Kidney epithelial cell (primary cell): ENCODE measurements at places on chromosomes 6 and 20.

DNA sequence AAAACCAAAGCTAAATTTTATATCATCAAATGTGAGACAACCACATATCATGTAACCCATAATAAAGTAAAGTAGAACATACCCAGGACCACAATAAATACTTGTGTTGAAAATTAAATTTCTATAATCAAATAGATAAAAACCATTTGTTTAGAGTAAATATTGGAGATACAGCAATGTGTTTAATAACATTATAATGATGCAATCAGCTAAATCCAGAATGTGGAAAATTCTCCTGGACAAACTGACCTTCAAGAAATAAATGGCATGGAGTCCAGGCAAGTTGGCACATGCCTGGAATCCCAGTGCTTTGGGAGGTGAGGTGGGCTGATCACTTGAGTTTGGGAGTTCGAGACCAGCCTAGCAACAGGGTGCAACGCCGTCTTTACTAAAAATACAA, 84.0 kb downstream of the GPX5 start:
- DNase-seq, result no peak

- no peak for DNase-seq
These were observed 21.8 kb upstream of the PCMTD2 start for GRCh38 chr20:64233725-64234124.

DNA sequence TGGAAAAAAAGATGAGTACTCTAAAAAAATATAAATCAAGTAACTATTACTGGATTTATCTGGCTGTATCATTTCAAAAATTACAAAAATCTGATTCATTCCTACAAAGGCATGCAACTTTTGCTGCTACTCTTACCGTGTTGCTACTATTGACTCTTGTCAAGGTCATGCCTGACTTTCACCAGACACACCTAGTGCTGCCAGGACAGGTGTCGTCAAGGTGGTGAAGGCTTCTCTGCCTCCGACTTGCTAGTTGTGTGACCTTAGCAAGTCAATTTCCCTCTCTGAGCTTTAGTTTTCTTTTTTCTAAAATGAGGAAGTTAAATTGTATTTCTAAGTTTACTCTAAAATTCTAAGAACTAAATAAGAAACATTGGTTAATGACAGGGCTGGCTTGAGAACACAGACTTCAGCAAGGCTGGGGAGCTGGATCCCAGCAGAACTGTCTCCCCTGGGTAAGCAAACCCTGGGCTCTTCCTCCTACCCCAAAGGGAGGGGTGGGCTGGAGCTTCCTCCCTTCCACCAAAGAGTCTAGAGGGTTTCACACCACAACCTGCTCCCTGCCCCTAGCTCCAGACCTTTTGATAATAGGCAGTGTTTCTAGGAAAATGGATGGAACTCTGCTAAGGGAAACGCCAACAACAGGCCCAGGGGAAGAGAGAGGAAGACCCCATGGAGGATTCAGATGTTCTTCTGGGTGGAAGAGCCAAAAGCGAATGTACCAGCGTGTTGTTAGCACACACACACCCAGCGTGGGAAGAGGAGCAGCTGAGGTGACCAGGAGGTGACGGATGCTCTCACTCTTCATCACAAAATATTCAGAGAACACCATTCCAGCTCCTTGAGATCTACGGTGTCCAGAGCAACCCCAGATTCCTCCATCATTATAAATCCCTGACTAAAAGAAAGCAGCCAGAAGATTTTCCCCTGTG, 47.9 kb upstream of the CITED2 start:
- DNase-seq, result no peak

DNA sequence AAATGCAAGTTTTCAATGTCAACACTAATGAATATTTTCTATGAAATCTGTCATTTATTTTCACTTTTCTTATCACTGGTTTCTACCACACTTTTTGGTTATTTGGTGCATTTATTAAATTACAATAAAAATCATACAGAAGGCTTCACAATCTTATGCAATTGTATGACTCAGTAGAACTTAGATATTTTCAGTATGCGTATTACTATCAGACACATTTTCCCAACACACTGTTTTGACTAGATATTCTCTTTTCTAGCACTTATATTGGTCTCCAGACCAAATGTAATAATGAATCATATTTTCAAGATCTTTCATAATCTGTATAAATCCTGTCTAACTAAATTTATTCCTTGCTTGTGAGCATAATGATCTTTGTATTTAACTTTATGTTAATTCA, 74.1 kb downstream of the FAM83B start:
- no peak for DNase-seq

DNA sequence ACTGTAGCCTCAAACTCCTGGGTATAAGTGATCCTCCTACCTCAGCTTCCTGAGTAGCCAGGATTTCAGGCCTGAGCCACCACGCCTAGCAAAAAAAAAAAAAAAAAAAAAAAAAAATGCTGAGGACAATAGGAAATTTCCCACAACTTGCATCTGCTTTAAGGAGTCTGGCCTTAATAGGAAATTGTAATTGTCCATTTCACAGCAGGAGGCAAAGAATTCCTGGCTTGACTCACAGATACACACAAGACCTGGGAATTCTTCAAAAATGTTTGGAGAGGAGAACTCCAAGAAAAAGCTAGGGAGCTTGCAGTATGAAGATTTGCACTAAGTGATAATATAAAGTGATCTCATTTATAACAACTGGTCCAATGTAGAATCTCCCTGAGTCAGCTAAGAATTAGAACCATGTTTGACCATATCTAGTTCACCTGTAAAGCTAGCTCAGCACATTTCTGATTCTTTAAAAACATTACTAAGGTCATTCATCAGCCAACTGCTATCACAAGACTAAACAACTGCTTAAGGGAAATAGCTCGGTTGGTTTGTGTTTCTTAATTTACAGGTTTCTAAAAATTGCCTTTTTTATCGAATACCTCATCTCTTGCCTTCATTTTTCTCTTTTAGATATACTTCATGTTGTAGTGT, 80.2 kb upstream of the SLC2A12 start:
- no peak for DNase-seq

- DNase-seq, result no peak
These were observed 99.7 kb downstream of the FAM50B start for GRCh38 chr6:3948866-3949265.
